H54 (cell line): ENCODE measurements at places on chromosomes 5 and 9.

DNA sequence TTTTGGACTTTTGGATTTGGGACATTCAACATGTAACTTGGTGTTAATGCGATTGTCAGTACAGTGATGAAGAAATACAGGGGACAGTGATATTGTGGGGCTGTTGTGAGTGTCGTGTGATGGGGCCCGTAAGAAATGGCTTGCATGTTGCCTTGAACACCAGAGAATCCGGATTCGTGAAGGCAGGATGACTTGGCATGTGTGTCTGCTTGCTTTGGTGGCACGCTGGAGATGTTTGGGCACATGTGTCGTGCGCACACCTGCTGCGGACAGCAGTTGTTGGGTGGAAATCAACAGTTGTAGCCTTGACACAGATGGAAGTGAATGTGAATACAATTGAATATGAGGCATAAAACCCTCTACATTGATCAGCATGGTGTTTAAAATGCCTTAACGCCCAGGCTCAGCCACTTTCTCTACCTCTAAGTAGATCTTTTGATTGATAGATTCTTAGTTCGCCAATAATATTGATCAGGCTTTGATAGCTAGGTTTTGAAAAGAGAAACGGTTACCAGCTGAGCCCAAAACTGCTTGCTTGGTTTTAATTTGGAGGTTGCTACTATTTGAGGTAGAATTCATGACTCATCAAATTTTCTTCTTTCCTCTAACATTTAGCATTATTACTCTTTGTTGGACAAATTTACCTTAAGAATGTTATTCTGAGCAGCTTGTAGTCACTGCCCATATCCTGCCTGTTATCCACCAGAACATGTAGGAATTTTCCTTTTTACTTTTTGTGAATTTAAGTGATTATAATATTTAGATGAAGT, 94.4 kb downstream of the TRIO start:
- no peak for DNase-seq

GRCh38 chr9:107489687-107490605, at the start of gene KLF4:
TSS of gene KLF4 (minus strand) at chr9:107489769. CDS start at chr9:107489172, 597 bp downstream.
- DNase-seq: peak; percentile 98

- no peak for DNase-seq
These were observed 433.4 kb upstream of the TNC start for GRCh38 chr9:115551396-115551795.

DNA sequence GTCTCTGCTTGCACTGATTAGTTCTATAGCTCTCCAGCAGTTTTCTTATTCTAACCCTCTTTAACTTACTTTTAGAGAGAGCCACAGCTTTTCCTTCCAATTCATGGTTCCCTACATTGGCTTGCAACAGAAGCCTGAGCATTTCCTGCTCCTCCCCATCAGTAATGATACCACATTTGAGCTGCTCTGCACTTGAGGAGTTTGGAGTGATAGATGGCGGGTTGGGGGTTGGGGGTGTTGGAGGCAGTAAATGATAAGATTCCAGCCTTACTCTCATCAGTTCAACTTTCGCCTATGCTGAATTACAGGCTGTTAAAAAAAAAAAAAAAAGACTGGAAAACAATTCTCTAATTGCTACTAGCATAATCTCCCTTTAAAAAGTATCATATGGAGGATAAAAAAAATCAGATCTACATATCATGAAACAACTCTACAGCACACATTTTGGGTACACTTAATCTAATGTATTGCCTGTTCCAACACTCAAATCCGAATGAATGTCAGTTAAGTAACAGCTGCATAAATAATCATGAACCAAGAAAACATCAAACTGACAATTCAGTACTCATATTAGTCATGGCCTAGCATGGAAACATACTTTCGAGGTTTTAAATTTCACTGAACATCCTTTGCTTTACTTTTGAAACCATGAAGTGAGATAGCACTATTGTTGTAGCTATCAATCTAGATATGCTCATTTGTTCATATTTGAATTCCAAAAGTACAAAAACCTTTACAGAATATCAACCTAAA, 224.7 kb downstream of the NFIB start:
- no peak for DNase-seq
